ENCODE measurements at places on chromosomes 7 and 10.

GRCh38 chr7:100544967-100545359, 6.0 kb downstream of the AGFG2 start:
- DNase-seq: no peak

DNA sequence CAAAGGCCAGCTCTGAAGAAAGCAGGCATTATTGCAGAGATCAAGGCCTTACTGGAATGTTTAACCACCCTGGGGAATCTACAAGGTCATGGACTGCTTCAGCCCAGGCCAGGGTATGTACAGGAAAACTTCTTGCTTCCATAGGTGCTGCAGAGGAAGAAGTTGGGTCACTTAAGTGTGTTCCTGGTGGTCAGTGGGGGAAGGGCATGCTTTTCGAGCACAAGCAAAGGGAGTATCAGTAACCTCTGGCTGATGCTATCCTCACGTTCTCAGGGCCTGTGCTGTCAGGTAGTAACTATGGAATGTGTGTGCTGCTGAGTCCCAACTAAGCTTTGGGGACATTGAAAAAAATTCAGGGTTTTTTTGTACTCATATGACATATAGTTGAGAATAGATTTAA, 234.0 kb upstream of the SP4 start:
- DNase-seq: no peak

GRCh38 chr7:92794391-92794790, 42.0 kb downstream of the CDK6 start:
- DNase-seq: no peak

GRCh38 chr10:106033065-106033464, 1131.4 kb downstream of the SORCS1 start:
- no peak for DNase-seq

DNA sequence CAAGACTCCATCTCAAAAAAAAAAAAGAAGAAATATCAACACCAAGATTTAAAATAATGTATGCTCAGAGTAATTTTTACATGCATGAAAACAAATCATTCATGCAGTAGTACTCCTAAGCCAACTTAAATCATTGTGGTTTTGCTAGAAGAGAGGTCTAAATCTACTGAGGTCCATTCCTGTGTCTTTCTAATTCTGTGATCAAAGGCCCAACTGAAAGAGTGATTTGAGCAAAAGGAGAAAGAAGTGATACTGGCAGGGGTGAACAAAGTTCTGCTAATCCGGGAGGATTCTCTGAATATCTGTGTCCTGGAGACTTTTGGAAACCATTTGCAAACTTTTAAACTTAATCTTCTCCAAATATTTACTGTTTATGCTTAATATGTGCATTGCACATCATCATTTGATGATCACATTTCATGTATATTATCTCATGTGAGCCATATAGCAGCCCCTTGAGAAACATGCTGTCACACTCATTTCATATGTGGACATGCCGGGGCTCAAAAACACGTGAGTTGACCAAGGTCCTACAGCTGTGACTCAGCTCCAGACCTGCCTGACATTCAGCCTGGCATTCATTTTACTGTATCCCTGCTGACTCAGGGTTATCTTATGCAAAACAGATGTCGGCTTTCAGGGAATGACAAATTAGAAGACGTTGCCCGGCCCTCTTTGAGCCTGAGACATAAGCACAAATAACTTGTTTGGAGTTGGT, 76.4 kb downstream of the FAM107B start:
- DNase-seq: no peak

DNA sequence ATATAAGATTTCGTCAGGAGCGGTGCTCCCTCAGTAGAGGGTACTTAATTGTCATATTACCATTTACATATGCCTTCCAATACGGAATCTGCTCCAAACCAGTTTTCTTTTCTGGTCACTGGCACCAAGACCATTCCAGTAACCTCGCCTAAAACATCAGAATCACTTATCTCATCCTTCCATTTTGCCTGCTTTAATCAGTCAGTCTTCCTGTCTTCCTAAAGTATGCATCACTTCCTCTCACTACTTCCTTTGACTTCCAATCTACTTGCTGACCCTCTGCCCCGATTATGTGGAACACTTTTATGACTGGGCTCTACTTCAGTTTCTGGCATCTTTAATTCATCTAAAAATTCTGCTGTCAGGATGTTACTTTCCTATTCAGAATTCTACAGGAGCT, 33.5 kb downstream of the CUL2 start:
- DNase-seq: no peak

DNA sequence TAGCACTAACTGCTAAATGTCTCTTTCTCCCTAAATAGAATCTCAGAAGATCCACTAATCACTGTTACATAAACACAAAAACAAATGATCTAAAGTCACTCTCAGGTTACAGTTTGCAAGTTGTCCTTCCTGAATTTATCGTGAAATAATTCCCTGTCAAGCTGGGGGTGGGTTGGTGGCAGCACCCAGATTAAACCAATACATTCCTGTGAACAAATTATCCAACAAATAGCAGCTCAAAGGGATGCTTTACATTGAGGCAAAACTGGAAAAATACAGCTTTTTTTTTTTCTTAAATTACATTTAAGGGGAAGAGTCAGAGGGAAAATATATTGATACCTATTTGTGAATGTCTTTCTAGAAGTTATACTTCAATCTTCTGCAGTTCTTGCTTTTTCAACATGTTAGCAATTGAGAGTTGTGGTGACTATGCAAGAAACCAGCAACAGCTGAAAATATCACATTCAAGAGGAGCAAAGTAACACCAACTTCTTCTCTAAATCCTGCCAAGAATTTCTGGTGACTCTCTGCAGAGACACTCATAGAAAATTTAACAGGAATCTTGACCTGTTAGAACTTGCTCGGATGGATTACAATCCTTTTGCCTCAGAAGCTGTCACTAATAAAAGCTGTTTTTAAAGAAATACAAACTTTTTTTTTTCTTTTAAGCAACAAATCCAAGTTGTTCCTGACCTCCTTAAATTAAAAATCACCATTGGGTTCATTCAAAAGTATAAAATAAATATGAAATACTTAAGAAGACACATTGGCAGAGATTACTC, 18.9 kb downstream of the LMOD2 start:
- no peak for DNase-seq

DNA sequence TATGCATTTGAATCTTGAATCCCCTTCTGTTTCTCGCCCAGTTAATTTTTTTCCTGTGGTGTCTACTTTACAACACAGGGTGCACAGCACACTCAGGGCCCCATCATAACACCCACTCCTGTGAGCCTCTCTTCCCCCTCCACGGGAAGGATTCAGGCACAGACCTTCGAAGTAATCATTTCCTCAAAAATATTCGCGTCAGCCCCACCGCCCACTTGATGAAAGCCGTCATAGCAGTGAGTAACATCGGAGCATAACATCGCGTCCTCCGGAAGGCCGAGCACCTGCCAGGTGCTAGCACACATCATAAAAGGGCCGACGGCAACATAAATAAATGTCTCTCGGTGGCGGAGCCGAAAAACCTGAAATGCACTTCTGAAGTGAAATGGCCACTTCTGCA, 201.7 kb upstream of the ADARB2 start:
- DNase-seq: no peak

GRCh38 chr10:95506056-95506737, 55.0 kb downstream of the SORBS1 start:
- no peak for DNase-seq

GRCh38 chr10:102632394-102633111, 11.7 kb upstream of the TRIM8 start:
- peak; percentile 74 for DNase-seq

GRCh38 chr10:102389894-102390293, 5.6 kb upstream of the NFKB2 start:
- no peak for DNase-seq

- DNase-seq: no peak
Measured at GRCh38 chr7:1246871-1247526, 14.3 kb downstream of the UNCX start.

GRCh38 chr7:112789453-112789816, 758 bp downstream of the TMEM168 start:
- no peak for DNase-seq

All from urinary bladder (tissue), 4 donors.